ENCODE measurements at places on chromosomes 7 and 10.

GRCh38 chr10:111506266-111507034 is 429.6 kb downstream of the ADRA2A start:
- no peak for DNase-seq

DNA sequence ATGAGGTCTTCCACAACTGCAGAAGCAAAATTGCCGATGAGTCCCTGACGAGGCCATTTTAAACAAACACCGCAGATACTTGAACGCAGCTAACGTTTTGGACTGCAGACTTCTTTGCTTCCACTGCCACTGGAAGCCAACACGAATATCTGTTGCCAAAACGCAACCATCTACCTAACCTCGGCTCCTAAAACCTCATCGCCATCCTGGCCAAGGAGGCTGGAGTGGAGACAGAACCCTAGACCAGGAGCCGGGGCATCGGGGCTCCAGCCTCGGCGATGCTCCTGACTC is 493 bp downstream of the WDR91 start:
- DNase-seq, result peak; percentile 44

- no peak for DNase-seq
These were observed 16.0 kb upstream of the INPP5A start for GRCh38 chr10:132521466-132522102.

DNA sequence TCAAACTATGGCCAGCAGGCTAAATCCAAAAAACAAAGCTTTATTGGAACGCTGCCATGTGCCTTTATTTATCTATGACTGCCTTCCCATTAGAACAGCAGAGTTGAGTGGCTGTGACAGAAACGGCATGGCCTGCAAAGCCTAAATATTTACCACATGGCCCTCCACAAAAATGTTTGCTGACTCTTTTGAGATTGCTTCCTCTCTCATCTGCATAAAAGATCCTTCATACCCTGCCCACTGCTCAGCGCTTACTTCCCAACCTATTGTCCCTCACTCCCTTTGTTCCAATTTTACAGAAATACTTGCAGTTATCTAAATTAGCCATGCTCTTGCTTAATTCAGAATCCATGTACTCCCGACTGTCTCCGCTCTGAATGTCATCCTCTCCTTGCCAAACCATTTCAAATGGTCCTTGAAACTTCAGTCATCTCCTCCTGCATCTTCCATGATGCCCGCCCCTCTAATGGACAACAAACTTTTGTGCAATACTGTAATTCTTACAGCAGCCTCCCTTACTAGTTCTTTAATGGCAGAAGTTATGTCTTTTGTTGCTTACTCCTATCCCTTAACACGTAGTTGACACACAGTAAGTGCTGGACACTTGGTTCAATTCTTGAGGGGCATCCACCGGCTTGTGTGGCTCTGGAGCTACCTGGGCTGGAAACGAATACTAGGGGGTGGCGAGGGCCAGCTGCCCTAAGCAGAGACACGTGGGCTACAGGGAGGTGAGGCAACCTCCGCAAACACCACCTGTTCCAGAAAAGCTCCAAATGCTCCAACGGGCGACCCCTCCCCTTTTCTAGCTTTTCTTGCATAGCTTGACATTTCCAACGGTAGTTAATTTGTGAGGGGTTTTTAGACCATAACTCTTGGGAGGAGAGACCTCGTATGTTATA is 832 bp downstream of the XRCC2 start:
- peak; percentile 30 for DNase-seq

- DNase-seq, result no peak
These were observed 2.0 kb upstream of the HOGA1 start for GRCh38 chr10:97582169-97582568.

GRCh38 chr10:57218382-57218781 is 857.3 kb upstream of the ZWINT start:
- DNase-seq, result no peak

- DNase-seq, result no peak
These were observed 55.3 kb upstream of the GTF2IRD1 start for GRCh38 chr7:74398426-74398825.

- no peak for DNase-seq
These were observed 995.3 kb upstream of the PHF14 start for GRCh38 chr7:9978106-9979064.

DNA sequence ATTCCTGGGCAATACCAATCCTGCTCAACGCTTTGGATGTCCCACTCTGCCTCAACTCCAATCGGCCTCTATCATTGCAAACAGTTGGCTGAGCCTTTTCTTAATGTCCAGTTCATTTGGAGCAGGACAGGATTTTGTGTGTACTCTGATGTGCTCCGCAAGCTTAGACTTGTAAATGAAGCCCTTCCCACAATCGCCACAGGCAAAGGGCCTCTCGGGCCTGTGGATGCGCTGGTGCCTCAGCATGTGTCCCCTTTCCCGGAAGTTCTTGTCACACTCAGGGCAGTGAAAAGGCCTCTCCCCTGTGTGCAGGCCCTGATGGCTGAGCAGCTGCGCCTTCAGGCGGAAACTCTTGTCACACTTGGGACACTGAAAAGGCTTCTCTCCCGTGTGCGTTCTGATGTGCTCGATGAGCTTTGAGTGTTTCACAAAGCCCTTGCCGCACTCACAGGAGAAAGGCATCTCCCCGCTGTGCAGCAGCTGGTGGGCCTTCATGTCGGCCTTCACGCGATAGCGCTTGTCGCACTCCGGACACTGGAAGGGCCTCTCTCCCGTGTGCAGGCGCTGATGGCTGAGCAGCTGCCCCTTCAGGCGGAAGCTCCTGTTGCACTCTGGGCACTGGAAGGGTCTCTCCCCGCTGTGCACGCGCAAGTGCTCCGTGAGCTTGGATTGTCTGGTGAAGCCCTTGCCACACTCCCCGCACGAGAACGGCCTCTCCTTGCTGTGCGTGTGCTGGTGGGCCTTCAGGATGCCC is 20.0 kb downstream of the ZNF786 start:
- no peak for DNase-seq

DNA sequence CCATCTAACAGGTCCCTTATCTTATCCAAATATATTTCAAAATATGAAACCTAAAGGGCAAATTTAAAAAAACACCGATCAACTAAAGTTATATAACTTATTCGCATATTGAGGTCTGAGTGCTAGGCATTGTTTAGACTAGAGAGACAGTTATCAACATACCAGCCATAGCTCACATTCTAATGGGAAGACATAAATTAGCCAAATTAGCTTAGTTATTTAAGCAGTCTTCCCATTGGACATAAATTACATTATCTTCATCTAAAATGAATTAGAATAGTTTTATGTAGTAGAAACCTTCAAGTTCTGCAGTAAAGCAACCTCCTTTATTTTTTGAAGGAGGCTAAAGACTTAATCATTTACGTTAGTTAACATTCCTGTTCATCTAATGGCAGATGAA is 17.4 kb downstream of the KIF5B start:
- DNase-seq, result peak; percentile 68

- DNase-seq, result no peak
These were observed 274.2 kb downstream of the ADARB2 start for GRCh38 chr10:1462994-1463633.

DNA sequence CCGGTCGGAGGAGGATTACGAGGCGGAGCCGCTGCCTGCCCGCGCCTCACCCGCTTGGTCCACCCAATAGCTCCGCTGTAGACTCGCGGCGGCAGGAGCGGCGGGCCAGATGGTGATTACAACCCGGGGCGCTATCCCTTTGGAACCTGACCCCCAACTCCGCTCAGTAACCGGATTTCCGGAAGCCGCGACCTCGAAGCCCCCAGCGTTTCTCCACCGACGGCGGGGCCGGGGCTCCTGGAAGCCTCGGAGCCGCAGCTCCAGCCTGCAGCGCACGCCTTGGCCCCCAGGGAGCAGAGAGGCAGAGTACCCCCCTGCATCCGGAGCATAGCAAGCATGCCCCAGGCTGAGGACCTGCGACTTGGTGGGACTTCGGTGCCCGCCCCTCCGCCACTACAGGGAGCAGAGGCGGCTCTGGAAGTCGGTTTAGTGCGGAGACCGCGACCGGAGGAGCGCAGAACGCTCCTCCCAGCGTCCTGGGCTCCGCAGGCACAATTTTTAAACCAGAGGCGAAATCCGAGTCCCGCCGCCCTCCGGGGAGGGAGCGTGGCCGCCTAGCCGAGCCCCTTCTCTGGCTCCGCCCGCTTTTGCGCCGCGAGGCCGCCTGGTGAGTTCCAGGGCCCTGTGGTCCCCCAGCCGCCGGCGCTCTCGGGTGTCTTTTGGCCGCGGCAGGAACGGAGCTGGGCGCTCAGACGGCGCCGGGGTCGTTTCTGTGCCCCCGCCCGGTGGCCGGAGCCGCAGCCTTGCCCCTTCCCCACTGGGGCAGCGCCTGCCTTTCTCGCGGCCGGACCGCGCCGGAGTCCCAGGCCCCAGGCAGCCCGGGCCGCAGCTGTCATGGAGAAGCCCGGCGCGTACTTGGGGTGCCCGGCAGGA is 28.2 kb upstream of the BMS1 start:
- DNase-seq, result peak; percentile 5

GRCh38 chr10:133565441-133566294 is at the start of gene SYCE1:
SYCE1 (minus strand) TSS chr10:133565583; CDS start chr10:133565529, 54 bp downstream.
- no peak for DNase-seq

DNA sequence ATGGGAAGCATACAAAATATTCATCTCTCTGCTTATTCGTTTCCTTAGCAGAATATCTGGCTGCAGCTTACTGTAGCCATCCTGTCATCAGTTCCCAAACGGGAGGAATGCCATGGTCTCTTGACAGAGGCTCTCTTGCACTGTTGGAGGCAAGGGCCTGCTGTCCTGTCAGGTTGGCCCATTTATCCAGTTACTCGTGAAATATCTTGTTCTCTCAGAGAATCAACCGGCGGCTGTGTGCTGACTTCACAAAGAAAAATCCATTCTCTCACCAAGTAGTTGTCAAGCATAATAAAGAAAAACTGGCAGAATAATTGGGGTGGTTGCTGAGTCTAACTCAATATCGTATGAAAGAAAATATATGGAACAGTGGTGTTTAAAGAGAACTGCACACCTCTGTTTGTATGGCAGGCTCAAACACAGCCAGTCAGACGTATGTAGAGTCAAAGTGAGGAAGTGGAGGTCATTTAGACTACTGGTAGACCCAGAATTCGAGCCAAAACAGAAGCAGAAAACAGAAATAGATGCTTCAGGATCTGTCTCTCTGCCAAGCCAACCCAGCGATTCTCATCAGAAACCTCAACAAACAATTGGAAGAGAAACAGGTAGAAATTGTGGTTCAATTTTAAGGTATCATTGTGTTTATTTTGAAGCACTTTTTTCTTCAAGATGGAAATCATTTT is 349.2 kb upstream of the PRKCQ start:
- no peak for DNase-seq

- peak; percentile 74 for DNase-seq
These were observed 56.7 kb downstream of the MKI67 start for GRCh38 chr10:128069351-128070051.

- DNase-seq, result no peak
These were observed 14.0 kb downstream of the AKR1B1 start for GRCh38 chr7:134444961-134445315.

DNA sequence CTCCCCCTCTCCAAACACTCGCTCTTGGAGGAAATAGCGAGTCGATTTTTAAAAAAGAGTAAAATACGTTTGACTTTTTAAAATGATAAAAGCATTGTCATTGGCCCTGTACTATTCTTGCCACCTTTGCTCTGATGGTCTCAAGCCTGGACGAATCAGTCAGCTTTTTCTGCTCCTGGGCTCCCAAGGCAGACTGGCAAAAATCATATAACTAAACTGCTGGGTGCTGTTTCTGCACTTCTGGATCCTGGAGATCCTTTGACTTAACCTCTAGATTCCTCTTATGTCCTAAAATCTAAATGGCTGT is 1.8 kb downstream of the TPST1 start:
- DNase-seq, result no peak

DNA sequence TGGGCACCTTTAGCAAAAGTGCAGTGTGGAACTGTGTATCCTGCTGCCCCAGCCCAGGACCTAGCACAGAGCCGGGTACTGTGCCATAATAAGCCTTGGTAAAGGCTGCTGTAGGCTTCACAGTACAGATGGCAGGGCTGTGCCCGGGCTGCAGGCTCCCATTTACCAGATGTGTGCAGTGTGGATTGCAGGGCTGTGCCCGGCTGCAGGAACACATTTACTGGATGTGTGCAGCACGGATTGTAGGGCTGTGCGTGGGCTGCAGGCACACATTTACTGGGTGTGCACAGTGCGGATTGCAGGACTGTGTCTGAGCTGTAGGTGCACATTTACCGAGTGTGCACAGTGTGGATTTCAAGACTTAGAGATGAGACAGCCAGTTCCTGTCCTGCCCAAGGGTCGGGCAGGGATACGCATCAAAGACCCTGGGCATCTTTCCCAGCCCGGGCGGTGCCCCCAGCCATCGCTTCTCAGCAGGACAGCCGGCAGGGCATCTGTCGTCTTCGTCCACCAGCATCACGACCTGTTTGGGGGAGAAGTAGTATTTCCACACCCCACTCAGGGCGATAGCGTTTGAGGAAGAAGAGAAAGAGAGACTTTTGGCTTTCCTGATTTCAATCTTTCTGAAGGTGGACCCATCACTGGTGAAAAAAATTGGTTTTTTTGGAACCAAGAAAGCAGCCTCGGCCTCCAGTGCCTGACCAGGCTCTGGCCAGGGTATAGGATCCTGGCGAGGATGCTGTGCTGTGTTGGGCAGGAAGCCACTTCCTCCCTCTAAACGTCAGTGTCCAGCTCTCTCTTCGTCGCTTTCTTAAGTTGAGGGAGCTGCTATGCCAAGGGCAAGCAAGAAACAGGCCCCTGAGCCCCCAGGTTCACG is 180.8 kb downstream of the CUX1 start:
- peak; percentile 30 for DNase-seq

GRCh38 chr10:129727071-129727470 is 237.0 kb downstream of the EBF3 start:
- no peak for DNase-seq

GRCh38 chr7:120472892-120473291 is 199.9 kb downstream of the KCND2 start:
- DNase-seq, result no peak

GRCh38 chr10:26448292-26448691 is 10.2 kb downstream of the APBB1IP start:
- DNase-seq, result no peak

DNA sequence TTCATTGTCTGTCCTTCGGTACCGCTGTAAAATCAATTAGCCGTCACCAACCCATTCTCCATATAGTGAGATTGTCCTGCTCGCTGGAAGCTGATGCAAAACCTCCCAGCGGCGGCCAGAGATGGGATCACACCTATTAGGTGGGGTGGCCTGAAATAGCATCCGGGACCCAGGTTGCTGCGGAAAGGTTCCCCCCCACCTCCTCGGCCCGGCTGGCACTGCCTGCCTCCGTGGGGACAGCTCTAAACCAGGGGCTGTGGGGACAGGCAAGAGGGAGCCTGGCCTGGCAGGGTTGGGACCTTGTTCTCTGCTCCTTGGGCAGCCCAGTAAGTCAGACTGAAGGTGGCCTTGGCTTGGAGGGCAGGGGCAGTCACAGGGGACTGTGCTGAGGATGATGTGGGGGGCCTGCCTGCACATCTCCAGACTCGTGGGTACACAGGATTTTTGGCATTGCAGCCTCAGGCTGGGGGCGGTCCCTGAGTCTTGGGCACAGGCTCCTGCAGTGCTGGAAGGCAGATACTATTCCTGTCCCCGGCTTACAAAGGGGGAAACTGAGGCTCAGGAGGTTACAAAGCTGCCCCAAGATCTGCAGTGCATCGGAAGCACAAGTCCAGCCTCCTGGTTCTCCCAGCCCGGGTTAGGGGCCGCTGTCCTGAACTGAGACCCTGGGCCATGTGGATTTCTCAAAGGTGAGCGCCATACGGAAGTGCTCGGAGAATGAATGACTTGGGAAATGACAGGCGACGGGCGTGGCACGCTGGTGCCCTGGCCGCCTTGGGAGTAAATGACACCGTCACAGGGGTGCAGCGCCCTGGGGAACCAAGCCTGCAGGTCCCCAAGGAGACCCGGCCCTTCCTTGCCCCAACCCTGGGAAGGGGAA is 65.6 kb downstream of the UNCX start:
- no peak for DNase-seq

- DNase-seq, result no peak
These were observed 16.0 kb downstream of the RASGEF1A start for GRCh38 chr10:43250615-43251418.

Measured in EH (cell line).